ENCODE measurements at places on chromosomes 1 and 21.

GRCh38 chr1:160829766-160830165, 32.9 kb downstream of the CD244 start:
- DNase-seq: no peak

GRCh38 chr1:151406176-151406575, 6.8 kb downstream of the PSMB4 start:
- no peak for DNase-seq

DNA sequence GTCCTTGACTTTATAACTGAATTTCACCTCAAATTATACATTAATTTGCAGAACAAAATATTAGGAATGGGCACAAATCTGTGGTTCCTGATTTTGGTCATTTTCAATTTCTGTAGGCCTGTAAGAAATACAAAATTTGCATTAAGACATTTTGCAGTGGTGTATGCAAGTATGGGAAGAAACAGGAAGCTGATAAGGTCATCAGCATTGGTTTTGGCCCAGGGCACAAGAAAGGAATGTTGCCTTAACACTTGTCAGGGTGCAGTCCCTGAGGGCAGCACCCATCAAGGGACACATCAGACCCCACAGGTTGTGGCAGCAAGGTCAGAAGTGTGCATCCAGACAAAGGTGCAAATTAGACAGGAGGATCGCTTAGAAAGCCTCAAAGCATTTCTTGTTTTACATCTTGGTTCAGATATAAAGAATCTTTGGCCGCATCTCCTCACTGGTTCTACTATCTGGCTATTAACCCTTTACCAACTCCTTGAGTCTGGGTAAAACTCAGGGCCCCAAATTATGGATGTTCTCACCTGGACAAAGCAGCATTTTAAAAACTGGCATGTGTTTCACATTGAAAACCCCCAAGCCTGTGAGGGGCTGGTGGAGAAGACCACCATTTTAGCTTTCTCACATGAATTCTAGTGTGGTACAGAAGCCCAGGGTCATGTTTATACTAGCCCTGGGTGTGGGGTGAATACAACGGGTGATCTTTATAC, 182.4 kb downstream of the CDC7 start:
- no peak for DNase-seq

GRCh38 chr21:28444111-28444510, 548.6 kb downstream of the LTN1 start:
- DNase-seq: no peak

DNA sequence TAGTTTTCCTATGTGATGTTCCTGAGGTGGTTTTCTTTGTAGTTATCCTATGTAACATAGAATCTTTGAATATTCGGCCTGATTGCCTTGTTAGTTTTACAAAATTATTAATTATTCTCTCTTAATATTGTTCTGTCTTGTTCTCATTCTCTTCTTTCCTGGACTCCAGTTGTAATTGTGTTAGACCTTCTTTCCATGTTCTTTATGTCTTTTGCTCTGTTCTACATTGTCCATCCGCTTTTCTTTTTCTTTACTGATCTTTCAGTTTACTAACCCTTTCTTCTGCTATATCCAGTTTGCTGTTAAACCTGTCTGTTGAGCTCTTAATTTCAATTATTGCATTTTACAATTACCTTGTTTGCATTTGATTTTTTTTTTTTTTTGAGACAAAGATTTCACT, 89.3 kb downstream of the PEX14 start:
- no peak for DNase-seq

DNA sequence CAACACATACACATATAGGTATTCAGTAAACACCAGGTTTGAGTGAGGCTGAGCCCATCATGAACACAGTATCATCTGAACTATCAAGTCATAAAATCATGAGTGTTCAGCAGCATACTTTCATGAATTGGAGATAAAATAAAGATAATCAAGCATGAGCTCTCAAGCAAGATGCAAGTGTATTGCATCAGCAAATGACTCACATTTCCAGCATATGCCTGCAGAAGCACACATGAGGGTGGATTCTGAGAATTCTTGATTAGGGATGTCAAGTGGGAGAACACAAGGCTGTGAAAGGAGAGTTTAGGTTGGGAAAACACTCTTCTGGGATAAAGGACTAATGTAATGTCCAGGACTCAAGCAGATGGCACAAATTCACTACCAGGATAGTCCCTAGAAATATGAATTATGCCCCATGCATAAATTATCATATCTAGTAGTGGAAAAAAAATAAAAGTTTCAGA, 299.2 kb downstream of the SRGAP2C start:
- DNase-seq: no peak

DNA sequence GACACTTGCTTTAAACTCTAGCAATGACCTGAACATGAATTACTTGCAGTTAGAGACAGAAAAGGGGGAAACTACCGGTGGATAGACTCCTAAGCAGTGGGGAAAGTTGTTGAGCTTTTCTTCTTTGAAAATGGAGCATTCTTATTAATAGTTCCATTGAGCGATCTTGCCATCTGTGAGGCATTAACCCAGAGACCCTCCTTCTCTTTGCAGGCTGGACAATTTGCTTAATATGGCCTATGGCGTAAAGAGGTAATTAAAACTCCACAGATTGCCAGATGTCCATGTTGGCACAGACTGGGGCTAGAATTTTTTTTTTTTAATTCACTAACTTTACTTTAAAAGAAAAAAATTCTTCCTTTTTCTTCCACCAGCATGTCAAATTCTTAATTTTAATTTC, 88.5 kb downstream of the ELAVL4 start:
- DNase-seq: no peak

- DNase-seq: no peak
Measured at GRCh38 chr1:5878971-5879370, 113.3 kb downstream of the NPHP4 start.

GRCh38 chr1:39160703-39161102, 43.8 kb upstream of the MACF1 start:
- DNase-seq: no peak

DNA sequence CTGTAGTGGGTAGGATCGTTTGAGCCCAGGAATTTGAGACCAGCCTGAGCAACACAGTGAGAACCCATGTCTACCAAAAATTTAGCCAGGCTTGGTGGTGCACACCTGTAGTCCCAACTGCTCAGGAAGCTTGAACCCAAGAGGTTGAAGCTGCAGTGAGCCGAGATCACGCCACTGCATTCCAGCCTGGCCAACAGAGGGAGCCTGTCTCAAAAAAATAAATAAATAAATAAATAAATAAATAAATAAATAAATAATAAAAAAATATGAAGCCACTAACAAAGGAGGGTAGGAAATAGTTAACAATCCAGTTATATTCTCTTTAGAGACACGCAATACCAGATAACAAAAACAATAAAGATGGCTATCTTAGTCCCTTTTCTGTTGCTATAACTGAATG, 11.9 kb upstream of the CBR3 start:
- DNase-seq: no peak

- DNase-seq: no peak
Measured at GRCh38 chr1:207248544-207249198, 72.8 kb upstream of the CD55 start.

DNA sequence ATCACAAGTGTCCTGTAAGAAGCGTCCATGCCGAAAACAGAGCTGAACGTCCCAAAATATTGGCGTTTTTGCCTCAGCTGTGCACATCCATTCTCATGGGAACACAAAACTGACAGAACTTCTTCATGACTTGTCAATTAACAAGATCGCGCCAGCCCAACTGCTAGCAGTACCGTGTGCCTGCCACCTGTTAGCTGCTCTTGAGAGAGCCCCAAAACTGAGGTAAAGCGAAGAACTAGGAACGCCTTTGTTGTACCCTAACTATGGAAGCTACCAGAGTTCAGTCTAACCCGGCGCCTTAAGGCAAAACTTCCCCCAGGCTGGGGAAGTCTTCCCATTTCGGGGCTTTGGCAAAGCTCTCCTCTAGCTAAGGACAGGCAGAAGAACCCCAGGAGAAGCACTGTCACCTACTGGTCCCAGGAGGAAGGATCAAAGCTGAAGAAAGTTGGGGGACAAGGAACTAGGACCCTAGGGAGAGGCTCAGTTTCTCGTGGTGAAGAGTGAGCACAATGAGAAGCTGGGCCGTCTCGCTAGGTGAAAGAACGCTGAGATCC, 719 bp downstream of the EYA3 start:
- DNase-seq: no peak

DNA sequence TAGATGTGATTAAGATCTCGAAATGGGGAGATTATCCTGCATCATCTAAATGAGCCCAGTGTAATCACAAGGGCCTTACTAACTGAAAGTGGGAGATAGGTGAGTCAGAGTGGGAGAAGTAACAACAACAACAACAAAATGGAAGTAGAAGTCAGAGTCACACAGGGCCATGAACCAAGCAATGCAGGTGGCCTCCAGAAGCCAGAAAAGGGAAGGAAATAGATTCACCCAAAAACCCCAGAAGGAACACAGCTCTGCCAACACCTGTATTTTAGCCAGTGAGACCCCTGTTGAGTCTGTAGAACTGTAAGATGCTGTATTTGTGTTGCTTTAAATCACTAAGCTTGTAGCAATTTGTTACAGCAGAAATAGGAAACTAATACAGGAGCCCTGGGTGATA, 4.1 kb downstream of the TAGLN2 start:
- no peak for DNase-seq

- DNase-seq: no peak
Measured at GRCh38 chr1:12757836-12758235, 11.8 kb downstream of the CFAP107 start.

DNA sequence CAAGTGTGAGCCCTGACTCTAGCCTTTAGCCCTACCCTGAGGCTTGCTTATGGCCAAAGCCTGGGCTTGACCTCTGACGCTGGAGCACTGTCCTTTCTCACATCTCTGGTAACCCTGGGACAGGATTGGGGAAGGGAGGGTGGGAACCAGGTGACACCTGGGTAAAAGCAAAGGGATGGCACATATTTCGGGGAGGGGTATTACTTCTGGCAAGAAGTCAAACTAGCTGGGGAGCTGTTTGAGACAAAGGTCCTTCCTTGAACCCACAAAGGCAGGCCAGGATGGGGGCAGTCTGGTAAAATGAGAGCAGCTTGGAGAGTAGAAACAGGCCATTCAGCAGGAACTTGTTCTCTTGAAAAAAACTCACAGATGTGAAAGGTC, 2.0 kb downstream of the MOB3C start:
- DNase-seq: no peak

DNA sequence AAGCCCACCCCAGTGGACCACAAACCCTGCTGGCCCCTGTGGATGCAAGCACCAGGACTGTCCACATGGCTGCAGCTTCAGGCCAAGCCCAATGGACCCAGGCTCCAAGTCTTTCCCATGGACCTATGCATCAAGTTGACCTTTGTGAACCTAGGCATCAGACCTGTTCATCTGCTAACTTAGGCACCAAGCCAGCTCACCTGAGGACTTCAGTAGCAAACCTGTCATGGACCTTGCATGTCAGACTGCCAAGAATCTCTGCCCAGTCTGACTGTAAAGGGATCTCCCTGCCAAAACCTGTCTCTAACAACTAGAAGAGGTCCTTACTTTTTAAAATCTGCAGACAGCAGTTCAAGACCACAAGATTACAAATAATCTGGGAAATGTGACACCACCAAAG, 37.8 kb downstream of the FMO3 start:
- DNase-seq: no peak

- no peak for DNase-seq
Measured at GRCh38 chr1:91583326-91583755, 82.7 kb downstream of the CDC7 start.

DNA sequence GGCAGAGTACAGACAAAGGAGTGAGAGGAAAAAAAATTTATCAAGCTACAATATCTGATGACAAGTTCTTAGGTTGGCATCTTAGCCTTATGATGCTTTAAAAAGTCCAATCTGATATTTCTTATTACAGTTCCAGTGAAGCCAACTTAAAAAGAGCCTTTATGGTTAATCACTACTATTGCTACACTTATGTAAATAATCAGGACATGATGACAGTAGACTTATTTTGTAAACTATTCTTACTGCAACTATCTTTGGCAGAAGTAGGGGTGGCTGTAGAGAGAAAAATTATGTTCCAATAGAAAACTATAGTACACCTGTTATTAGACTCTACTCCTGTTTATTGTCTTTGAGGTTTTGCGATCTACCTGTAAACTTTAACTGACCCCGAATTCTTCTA, 25.8 kb upstream of the NUF2 start:
- no peak for DNase-seq

- DNase-seq: no peak
Measured at GRCh38 chr21:42526379-42526727, 12.7 kb downstream of the SLC37A1 start.

- DNase-seq: no peak
Measured at GRCh38 chr1:119431836-119432235, 16.9 kb downstream of the HSD3B2 start.

DNA sequence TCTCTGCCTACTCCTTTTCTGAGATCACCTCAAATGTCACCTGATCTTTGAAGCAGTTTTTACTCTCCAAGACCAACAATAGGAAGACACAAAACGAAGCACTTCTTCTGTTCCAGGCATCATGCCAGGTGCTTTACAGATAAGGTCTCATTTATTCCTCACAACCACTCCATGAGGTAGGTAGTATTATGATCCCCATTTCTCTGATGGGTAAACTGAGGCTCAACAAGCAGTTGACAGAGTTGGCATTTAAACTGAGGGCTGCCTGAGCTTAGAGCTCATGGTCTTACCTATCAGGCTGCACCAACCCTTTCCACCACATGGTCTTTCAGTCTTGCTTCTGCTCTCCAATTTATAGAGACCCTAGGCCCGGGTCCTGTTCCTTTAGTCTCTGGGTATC, 147.2 kb upstream of the JUN start:
- no peak for DNase-seq

DNA sequence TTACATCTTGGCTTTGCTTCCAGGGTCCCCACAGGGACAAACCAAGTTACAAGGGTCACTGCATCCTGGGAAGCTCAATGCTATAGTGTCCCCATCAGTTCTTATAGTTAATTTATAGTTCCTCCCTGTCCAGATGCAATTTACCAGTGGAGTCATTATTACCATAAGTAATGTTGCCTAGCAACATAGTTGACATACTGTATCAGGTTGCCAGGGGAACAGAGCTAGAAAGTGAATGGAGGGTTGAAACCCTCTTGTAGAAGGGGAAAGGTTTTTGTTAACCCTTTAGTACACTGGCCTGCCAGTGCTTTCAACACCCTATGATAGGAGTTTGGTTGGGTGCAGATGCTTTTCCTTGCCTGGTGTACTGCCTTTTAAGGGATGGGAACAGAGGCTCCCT, 34.3 kb upstream of the TTC4 start:
- no peak for DNase-seq

GRCh38 chr1:7608628-7609305, 162.3 kb upstream of the VAMP3 start:
- no peak for DNase-seq

GRCh38 chr1:70486676-70487458, 75.8 kb downstream of the CTH start:
- DNase-seq: no peak

GRCh38 chr1:219422811-219423598, 189.9 kb downstream of the ZC3H11B start:
- no peak for DNase-seq

GRCh38 chr1:184471686-184472085, 84.9 kb downstream of the C1orf21 start:
- DNase-seq: no peak

Measured in T follicular helper cell (primary cell).